GM19239 (cell line): ENCODE measurements at places on chromosomes 2 and 18.

GRCh38 chr2:12059616-12060441 is 313.4 kb downstream of the LPIN1 start:
- no peak for DNase-seq

DNA sequence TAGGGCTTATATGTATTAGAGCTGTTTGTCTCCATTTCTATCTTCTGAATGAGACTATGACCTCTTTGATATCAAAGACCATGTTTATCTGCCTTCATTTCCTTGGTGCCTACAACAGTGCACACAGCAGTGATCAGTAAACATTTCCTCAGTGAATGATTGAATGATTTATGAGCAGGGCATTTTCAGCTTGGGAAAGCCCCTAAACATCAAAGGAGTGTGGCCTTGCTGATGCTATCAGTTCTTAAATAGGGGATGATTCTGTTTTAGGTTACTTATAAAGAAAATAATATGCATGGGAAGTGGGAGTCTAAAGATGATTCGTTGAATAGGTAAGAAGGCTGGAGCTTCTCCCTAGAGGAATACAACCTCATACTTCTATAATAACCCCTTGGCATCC is 425.3 kb downstream of the ZNF521 start:
- no peak for DNase-seq

DNA sequence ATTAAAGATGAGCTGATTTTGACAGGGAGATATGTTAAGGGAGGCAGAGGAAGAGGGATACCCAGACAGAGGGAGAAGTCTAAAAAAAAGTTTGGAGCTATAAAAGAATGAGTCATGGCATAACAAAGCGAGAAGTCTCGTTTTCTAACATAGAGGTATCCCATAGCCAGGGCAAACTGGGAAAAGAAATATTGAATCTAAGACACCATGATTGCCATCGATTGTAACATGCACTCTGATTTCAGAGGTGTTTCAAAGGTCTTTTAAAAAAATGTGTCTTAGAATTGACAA is 110.7 kb downstream of the MDH1 start:
- no peak for DNase-seq

GRCh38 chr18:61569176-61569892 is 236.1 kb downstream of the CDH20 start:
- DNase-seq, result no peak

DNA sequence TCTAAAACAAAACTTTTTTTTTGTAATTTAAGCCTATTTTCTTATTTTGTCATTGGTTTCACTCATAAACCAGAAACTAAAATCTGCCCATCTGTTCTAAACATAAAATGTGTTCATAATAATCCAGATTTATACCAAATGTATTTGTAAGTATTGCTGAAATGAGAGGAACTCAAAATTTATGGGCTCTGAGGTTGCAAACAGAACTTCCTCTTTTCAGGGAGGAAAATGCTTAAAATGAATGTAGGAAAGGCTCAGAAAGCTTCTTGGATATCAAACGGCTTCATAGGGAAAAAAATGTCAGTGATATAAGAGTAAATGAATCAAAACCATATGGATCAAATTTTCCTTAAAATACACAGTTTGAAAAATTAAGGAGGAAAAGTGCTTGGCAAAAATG is 83.9 kb downstream of the PAX3 start:
- DNase-seq, result no peak

DNA sequence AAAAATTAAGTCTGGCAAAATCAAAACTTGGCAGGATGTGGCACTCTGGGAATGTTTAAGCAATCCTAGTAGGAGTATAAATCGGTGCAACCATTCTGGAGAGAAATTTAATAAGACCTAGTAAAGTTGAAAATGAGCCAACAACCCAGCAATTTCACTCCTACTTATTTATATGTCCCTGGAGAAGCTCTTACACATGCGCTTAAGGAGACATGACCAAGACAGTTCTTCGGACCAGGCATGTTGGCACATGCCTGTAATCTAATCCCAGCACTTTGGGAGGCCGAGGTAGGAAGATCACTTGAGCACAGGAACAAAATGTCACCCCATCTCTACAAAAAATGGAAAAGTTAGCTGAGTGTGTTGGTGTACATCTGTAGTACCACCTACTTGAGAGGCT is 374.6 kb upstream of the LYPD1 start:
- DNase-seq, result no peak

GRCh38 chr2:225400060-225400511 is 576 bp downstream of the NYAP2 start:
- DNase-seq, result no peak

DNA sequence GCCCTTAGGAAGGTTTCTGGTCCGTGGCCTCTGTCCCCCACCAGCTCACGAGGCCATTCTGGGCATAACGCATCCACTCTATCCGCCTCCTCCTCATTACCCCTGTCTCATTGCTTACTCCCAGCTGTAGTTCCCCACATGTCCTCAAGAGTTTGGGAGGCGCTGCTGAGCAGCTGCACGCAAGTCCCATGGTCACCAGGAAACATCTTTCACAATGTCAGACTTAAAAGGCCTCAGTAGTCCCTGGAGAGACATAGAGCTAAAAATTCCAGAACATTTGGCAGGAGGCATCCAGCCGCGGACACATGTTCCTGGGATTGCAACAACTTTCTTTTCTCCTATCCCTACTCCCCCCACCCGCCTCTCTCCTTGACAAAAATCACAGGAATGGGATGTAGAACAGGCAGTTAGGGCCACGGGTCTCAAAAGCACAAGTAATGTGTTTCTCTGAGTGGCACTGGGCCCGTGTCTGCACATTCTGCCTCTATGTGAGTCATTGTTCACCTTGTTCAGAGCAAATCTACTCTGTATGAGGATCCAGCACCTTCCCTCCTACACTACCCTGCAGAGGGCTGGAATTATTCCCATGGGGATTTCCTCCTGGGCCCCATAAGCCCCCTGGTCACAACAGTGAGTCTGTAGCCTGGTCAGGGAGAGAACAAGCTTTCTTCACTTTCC is 8.1 kb downstream of the LBH start:
- no peak for DNase-seq

- DNase-seq, result no peak
These were observed 114.6 kb downstream of the TLK1 start for GRCh38 chr2:171046048-171046560.

- no peak for DNase-seq
These were observed 43.7 kb downstream of the PTPN2 start for GRCh38 chr18:12840382-12840781.

DNA sequence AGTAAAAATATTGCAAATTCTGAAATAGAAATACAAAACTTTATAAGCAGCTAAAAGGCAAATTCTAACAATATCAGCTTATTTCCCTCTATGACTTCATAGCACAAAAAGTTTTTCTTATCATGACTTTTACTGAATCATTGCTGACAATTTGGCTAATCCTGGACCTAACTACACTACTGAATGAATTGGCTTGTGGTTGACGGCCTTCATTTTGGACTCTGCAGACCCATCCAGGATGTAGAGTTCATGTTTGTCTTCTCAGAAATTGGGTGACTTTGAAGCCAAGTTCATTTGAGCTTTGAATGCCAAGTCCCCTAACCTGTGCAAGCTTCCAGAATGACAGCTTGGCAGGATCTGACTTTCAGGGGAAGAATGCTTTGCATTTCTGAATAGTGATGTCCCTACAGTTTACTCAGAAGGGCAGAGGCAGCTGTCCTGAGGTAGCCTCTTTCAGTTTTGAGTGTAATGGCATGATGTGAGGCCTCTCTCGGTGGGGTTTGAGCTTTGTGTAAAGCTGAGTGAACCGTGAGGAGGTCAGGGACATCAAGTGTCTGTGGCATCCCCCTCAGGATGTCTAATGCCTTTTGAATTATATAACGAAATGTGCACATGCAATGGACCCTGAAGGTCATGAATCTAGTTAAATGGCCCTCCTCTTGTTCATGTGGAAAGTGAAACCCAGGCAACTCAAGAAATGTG is 48.0 kb downstream of the EFEMP1 start:
- no peak for DNase-seq

DNA sequence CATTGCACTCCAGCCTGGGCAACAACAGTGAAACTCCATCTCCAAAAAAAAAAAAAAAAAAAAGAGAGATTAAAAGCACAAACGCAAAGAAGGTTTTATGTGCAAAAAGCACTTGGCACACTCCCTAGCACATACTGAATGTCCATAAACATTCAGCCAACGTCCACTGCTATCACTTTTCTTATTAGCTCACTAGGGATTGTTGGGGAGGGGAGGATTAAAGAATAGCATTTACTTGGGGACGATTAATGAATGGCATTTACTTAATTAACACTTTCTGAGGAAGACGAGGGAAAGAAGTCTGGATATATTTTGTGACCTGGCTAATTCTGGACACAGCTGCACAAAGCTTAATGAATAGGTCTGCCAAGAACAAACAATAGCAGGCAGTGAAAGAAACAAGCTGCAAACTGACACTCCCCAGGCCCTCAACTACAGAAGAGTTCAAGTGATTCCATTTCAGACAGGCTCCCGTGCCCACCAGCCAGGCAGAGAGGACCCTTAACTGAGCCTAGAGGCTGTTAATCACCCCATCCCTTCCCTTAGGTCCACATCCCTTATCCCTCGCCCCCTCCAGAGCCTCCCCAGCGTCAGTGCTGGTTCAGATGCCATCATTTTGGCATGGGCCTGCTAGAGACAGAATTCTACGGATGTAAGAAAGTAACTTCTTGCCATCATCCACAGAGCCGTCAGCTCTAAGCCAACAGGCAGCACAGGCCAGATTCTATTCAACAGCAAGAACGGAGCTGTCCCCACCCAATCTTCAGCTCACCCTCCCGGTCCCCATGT is 7.4 kb downstream of the CYB5A start:
- no peak for DNase-seq

- no peak for DNase-seq
These were observed 205.8 kb downstream of the ARL6IP6 start for GRCh38 chr2:152924219-152924618.

GRCh38 chr2:201880993-201881611 is 74.8 kb downstream of the CDK15 start:
- DNase-seq, result no peak

DNA sequence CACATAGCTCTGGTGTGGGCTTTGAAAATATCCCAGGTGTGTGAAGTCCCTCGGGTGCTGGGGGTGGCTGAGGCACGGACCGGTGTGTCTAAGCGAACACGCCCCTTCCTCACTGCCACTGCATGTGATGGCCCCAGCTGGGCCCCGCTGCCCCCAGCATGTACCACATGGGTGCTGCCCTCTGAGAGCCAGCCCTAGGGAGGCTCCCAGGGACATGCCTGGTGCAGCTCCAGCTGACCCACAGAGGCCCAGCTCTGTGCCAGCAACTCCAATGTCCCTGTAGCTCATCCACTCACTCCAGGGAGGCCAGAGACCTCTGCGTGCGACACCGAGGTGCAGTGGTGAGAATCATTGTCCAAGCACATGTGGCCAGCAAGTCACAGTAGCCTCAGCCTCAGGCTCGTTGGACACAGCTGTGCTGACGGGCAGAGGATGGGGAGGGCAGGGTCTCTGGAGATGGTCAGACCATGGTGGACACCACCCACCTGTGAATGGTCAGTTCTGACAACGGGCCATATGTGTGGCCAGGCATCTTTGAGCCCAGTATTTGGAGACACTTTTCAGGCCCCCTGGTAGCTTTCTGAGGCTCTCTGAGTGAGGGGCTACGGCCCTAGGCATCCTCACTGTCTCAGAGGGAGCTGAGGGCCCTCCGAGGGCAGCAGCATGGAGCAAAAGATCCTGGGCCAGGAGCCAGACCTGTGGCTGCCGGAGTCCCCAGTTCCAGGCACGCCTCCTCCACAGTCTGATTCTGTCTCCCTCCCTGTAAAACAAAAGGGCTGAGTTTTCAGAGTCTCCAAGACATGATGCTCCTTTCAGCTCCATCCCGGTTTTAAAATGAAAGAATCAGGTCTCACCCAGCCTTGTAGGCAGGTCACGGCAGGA is 220.7 kb downstream of the NDUFA10 start:
- DNase-seq, result no peak

DNA sequence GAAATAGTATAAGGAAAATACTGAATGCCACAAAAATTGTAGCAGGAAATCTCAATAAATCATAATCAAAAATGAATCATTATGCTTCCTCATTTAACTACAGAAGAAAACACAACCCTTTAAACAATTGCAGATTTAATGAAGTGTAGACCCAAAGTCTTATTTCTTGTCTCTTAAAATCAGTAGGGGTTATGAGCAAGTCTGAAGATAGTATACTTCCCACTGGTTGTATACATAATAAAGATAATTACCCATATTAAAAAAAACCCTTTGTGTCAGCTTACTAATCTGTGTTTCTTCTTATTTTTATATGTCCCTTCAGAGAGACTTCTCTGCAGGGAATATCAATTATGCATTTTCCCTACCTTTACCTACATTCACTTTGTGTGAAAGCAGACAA is 504.7 kb downstream of the ERBB4 start:
- DNase-seq, result no peak
